ENCODE measurements at places on chromosomes 4 and X.

GRCh38 chrX:104141087-104141760 lies 15.6 kb downstream of the SLC25A53 start:
- no peak for DNase-seq

DNA sequence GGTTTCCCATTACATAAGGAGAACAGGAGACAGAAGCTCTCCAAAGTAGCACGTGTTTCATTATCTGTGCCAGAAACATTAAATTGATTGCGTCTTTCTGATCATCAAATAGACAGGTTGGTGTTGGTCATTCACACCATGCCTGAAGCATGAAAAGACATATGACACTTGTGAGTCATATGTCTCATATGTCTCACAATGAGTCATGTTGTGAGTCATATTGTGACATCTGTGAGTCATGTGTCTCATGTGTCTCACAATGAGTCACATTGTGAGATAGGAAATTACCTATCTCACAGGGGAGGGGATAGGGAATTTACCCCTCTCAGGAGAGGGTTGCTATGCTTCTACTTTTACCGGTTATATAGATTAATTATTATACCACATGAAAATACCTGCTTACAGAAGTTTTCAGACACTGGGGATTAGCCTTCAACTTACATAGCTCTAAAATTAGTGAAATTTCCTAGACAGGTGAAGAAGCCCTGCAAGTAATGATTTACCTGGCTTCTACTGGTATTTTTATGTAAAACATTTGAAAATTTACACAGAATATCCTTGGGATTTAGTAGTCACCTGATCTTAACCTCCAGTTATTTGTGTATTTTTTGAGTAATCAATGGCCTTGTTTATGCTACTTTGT lies 80.8 kb downstream of the NPFFR2 start:
- no peak for DNase-seq

GRCh38 chrX:18368402-18368801 lies 13.9 kb upstream of the SCML2 start:
- no peak for DNase-seq

DNA sequence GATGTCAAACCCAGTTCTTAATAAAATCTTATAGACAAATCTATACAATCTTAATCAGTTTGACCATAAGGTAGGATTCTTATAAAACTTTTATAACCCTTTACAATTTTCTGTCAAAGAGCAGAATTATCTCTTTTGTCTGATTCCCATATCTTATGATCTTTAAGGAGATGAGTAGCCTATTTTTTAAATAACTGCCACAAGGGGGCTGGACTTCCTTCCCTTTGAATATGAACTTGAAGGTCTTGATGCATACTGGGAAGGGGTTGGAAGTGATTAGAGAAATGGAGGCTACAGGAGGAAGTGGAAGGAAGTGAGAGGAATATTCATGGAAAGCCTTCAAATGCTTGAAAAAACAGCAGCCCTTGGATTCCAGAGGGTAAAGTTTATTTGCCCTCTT lies 111.1 kb downstream of the APOOL start:
- DNase-seq: no peak

DNA sequence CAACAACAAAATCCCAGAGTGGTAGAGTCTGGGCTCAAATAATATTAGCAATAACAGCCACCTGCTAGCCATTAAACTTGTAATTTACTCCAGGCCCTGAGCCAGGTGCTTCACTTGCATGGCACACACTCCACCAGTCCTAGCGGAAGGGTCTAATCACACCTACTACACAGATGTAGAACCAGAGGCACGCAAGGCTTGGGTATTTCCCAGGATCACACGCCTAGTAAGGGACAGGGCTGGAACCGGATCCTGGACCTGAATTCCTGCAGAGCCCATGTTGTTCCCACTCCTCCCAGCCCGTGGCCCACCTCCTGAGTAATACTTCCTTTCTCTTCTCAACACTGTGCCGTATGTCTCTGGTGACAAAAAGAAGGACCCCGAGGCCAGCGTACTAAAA lies 5.7 kb downstream of the MAGEA1 start:
- no peak for DNase-seq

GRCh38 chr4:99221980-99222379 lies 2.9 kb upstream of the ADH6 start:
- no peak for DNase-seq

- DNase-seq: no peak
Observed at GRCh38 chrX:30643313-30643821, 9.9 kb upstream of the GK start.

GRCh38 chrX:45035071-45035470 lies 162.1 kb downstream of the KDM6A start:
- DNase-seq: no peak

- DNase-seq: no peak
Observed at GRCh38 chr4:127775843-127776242, 6.3 kb upstream of the HSPA4L start.

DNA sequence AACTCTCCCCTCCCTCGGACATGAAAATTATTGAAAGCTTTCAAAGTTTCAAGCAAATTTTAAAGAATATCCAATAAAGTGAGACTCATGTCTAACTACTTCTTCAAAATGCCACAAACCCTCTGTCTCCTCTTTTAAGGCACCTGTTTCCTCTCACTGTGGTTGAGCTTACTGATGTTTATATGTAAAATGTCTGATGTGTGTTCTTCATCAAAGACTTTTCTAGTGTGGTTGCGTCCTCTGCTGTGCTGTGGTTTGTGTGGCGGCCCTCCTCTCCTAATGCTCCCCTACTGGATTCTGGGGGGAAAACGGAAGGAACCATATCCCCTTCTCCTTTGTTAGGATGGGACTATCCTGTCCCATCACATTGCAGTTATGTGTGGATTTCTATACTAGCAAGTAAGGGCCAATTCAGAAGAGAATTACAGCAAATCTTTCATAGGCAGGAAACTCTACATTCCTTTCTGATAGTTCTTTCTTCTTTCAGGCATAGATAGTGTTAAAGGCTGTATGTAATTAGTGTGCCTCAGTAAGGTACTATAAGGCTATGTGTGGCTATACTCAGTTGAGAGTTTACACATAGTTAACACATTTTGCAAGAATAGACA lies 221.0 kb upstream of the GPRIN3 start:
- DNase-seq: no peak

DNA sequence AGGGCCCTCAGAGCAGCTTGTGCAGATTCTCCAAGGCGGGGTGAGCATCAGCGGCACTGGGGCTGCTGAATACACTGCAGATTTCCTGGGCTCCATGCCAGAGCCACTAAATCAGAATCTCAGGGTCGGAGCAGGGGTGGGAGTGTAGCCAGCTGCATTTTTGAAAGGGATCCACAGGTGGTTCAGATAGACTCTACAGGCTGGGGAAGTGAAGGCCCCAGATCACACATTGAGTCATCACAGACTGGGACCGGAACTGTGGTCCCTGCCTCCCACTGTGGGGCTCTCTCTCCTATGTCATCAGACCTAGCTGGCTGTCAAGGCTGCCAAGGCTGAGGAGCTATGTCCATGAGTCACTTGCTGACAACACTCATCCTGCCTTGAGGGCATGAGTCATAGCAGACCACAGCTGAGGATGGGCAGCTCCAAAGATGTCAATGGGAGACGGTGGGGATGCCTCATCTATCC lies 162.3 kb upstream of the MAMLD1 start:
- peak; percentile 13 for DNase-seq

GRCh38 chr4:177308125-177308524 lies 1.5 kb upstream of the NEIL3 start:
- no peak for DNase-seq

GRCh38 chr4:108081256-108081655 lies 87.5 kb downstream of the LEF1 start:
- DNase-seq: no peak

- DNase-seq: no peak
Observed at GRCh38 chr4:147782087-147782781, 50.3 kb downstream of the ARHGAP10 start.

DNA sequence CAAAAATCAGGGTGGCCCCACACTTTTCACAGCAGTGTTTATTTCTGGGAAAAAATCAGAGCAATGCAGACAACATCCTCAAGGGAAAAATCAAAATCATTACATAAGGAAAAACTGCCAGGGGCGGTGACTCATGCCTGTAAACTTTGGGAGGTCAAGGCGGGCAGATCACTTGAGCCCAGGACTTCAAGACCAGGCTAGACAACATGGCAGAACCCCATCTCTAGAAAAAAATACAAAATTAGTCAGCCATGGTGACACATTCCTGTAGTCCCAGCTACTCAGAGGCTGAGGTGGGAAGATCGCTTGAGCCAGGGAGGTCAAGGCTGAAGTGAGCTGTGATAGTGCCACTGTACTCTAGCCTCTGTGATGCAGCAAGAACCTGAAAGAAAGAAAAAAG lies 102.8 kb downstream of the NAF1 start:
- no peak for DNase-seq

DNA sequence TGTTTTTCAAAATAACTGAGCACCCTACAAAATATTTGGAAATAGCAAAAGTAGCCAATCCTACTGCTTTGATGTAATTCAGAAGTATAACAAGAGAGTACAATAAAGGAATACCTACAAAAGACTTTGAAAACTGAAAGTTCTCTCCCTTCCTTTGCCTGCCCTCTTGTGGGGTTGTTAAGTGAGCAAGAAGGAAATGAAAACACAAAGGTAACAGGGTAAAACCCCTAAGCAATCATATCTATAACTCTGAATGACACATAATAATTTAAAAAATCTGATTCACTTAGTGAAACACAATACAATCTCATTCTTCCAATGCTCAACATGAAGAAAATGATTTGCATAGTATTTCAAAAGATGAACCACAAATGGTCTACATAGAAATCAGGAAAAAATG lies 98.2 kb downstream of the FRYL start:
- DNase-seq: no peak

DNA sequence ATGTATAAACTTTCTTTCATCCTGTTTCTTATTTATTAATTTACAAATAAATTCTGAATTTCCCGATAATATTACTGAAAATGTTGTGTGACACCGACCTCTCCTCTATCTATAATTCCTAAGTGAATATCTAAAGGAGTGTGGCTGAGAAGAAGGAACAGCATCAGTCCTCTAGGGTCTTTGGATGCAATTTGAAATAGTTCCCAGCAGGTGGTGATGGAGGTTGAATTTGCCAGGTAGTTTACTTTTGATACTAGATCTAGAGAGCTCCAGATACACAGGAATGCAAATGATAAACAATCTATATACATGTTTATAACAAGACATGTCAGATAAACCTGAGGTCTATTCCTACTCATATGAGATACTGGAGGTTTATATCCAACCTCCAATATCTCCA lies 305.4 kb downstream of the PCDH18 start:
- no peak for DNase-seq

- no peak for DNase-seq
Observed at GRCh38 chr4:6175426-6175825, 24.9 kb downstream of the JAKMIP1 start.

DNA sequence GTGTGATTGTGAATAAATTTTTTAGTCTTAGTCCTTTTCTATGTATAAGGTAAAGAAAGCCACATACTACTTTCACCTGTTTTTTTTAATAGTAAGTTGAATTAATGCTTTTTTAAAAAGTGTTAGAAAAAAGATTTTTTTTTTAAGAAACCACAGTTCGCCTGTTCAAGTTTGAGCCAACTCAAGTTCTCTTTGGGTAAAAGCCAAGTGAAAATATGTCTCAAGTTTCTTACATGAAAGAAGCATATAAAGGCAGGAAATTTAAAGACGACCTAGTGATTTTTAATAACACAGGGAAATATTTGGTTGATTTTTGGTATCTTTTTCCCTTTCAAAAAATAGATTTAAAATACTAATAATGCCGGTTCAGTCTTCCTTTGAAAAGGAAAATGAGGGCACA lies 369.9 kb upstream of the NR3C2 start:
- no peak for DNase-seq

All from thoracic aorta (tissue), 2 donors.